ENCODE measurements at places on chromosomes 2 and 18.

DNA sequence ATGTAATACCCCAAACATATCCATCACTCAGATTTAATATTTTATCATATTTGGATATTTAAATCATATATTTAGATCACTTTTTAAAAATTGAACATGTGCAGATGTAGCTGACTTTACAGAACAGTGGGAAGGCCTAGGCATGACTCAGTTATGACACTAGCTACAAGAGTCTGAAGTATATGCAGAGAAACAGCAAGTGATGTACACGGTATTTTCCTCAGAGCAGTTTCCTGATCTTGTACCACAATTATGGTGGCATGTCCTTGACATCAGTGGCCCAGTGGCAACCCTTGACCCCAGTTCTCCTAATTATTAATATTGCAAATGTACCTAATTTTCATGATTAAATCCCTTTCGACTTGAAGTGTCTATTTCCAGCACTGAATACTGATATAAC, 28.2 kb downstream of the CDKL4 start:
- no peak for DNase-seq

GRCh38 chr2:143779021-143779420, 649.8 kb downstream of the ARHGAP15 start:
- no peak for DNase-seq

DNA sequence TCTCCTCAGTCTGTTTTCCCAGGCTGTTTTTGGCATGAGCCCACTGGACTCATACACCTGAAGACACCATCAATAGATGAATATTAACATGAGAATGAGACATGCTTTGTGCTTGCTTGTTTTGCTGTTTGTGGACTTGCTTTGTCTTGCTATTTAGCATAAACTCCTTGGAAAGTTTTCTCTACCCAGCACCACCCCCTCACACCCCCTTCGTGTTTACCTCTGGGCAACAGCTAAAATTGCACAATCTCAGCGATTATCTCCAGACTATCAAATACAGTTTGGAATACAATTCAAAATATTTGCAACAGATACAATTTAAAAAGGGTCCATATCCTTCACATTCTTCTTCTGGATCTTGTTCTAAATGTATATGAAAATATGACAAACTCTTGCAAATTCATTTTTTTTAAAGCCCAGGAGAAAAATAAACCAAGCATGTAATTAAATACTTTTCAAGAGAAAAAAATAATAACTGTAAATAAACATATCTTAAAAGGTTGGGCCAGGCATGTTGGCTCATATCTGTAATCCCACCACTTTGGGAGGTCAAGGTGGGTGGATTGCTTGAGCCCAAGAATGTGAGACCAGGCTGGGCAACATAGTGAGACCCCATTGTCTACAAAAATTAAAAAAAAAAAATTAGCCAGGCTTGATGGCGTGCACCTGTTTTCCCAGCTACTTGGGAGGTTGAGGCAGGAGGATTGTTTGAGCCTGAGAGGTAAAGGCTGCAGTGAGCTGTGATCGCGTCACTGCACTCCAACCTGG, 32.3 kb upstream of the PMAIP1 start:
- no peak for DNase-seq

DNA sequence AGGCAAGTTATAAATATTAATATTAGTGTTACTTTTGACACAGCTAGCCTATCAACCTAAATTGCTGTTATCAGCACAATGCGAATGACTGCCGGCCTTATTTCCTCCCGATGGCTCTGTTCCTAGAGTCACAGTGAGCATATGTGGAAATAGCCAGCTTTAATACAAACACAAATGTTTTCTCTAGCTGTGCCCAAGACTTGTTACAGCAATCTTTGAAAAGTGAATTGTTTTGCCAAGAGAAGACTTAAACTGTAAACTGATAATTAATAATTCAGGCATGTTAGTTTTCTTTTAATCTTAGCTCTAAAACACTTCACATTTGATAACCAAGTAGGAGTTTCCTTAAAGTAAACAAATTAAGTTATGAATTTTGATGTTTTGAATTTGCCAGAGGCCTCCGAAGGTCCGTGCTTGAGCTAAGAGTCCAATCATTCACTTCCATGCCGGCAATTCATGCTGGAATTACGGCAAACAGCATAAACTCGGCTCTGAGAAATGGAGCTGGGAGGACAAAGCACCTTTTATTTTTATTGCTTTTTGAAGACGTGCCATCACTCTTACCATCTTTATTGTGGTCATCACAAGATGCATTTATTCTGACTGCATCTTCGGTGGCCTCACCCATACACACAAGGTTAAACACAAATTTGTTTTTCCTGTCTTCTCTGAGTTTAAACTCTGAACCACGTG, 184.5 kb upstream of the CWC22 start:
- no peak for DNase-seq

DNA sequence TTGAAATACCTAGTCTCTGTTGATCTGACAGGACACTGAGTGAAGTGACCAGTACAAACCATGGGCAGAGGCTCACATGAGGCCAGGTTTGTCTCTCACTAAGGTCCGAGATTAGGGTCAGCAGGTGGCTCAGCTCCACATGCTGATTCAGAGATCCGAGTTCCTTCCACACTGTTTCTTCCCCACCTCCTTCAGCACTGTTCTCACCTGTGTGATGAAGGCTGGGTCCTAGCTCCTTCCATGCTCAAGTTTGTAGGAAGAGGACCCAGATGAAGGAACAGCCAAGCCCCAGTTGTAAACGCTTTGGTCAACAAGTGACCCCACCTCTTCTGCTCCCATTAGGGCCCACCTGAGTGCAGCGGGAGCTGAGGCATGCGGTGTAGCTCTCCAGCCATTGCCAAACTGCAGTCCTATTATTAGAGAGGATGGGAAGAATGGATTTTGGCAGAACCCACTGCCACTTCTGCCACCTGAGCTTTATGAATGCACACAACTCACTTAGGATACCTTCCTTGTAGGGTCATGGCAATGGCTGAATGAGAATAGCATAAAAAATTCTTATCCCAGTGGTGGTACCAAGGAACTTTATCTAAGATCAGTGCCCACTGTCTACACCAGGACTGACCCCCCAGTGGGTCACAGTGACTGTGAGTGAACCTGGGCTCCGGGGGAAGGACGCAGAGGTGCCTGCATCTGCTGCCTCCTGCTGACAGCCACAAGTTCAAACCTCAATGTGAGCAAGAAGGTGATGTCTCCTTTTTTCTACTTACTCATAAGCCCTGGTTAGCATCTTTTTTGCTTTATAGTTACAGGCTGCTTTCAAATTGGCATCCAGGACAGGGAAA, 324.8 kb upstream of the HS6ST1 start:
- DNase-seq = no peak

GRCh38 chr2:105789745-105790460, 45.2 kb downstream of the NCK2 start:
- no peak for DNase-seq

GRCh38 chr2:12504443-12504842, 212.3 kb upstream of the TRIB2 start:
- DNase-seq = no peak

DNA sequence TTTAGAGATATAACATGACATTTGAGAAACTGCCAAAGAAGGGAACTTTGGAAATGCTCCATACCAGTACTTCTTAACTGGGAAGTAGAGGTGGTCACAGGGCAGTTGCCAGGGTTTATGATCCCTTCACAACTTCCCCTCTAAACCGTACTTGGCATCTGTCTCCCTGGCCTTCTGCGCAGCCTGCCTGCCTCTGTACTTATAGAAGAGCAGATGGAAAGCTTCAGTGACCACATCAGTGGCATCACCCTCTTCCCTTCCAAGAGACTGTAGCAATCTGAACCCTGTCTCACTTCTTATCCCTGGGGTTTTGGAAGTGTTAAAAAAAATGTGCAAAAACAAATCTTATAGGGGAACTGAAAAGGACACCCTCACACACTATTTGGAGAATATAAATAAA, 64.1 kb downstream of the EIF2AK3 start:
- no peak for DNase-seq

DNA sequence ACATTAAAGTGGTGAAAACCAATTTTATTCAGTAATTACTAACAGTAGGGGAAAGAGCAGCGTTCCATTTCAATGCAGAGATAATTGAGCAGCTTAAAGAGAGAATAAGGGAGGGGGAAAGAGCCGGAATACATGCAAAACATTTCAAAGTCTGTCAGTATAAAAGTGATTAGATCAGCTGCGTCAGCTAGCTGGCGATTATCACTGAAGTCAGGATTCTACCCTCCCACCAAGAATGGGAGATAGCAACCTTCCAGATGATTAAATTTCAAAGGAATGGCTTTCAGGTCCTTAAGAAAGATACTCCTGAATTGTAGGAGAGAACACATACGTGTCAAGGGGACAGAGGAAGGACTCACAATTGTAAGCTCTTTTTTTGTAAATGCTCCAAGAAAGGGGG, 2.7 kb upstream of the ZC3H6 start:
- no peak for DNase-seq

GRCh38 chr18:72899338-72899737, 31.6 kb upstream of the NETO1 start:
- DNase-seq = no peak

GRCh38 chr2:190569994-190570755, 35.7 kb upstream of the NEMP2 start:
- DNase-seq = no peak

DNA sequence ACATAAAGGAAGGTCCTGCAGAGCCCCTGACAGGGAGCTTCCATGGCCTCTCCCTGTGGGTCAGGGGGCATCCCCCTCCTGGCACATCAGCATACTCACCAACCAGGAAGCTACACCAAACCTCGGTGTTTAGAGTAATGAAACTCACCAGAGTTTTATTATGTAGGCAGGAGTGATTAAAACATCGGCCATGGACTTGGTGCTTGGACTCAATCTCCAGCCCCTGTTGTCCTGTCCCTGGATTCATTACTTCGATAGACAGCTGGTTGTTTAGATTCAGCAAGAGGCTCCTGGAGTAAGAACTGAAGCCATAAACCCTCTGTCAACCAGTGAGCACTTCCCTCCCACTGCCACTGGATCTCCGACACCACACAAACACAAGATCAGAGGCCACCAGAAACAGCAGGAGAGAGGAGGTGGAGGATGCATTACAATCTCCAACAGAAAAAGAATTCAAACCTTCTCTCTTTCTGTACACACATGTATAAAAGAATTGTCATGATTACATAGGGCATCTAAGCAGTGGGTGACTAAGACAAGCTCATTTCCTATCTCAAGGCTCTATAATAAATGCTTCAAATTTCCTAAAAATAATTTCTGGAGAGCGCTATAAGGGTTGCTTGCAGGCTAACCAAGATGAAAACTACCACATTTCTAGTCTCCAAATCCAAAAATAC, 27.2 kb downstream of the TBC1D8 start:
- DNase-seq = no peak

DNA sequence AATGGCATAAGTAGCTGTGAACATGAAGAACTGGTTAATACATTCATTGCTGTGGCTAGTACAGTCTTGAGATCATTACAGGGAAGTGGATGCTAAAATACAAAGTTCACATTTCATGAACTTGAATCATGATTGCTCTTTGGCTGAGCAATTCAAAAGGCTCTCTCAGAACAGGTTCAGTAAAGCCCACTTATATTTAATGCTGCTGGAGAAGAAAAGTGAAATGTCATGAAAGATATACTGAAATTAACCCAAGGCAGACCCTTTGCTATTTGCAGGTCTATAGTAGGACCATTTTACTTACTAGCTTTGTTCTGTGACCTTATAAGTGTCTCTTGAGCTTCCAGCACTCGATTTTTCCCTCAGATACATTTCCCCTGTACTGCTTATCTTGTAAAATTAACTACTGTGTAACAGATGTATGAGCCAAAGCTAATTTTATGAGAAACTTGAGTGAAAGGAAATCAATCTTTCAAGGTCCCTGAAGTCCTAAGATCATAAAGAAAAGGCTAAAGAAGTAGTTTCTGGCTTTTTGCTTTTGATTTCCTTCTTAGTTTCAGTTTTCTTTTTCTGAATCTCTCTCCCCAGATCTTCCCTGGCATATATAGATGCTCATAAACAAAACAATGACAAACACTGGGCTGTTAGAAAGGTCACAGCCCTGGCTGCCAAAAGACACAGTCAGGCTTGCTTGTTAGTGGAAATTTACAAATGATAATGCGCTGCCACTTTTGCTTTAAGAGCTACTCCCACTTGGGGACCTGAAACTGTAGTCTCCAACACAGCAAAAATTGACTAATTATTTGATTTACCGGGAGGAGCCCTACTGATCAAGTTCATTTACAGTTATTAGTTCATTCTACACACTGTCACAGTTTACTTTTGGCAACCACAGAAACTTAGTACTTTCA, 132.7 kb upstream of the XPO1 start:
- no peak for DNase-seq

DNA sequence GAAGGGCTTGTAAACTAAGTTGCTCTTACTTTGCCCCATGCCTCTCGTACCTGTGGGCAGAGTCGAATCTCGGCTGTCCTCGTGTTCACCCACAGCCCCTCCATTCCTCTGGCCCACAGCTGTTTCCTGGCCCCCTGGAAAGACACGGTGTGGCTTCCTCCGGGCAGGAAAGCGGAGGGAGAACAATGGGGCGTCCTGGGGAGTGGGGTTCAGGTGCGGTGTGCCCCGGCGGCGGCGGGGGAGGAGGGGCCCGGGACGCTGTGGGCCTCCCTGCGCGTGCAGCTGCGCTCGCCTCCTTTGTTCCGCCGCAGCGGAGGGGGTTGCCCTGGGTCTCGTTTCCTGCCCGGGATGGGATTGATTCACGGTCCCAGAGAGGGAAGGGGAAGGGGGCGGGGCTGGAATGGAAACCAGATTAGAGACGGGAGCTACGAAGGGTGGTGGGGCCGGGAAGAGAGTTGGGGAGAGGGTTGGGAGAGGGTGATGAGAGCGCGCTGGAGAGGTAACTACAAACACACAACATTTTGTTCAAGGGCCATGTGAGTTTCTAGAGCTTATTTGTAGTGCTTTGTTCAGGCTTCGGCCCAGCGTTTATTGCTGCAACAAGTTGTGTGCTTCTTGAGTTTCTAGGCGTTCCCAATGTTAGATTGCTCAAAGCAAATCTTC, 796 bp downstream of the MYO1B start:
- DNase-seq = no peak

DNA sequence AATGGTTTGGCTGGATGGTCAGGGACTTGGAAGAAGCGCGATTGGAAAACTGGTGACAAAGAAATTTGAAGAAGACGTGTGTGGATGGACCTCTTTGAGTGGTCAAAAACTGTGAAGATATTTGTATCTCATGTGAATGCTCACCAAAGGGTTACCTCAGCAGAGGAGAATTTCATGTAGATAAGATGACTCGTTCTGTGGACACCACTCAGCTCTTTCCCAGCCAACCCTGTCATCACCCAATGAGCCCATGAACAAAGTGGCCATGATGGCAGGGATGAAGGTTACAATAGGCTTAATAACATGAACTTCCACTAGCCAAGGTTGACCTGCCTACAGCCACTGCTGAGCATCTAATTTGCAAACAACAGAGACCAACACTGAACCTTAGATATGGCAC, 248.3 kb downstream of the KCNE4 start:
- DNase-seq = no peak

DNA sequence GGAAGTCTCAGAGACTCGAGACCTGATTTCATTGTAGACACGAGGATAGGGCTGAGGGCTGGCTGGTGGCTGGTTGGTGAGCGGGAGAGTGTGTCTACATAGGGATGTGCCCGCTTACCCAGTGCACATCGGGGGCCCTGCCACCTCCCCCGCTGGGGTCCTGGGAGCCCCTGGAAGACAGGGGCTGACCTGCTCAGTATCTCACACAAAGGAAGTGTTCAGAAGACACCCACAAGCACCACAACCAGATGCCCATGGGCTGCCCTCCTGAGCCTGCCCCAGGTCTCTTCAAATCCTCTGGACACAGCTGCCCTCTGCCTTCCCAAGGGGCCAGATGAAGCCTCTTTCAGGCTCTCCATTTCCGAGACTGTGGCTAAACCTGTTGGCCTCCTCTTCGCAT, 43.1 kb downstream of the MYCN start:
- DNase-seq = no peak

Data from NCI-H1092 (cell line).